ENCODE measurements at places on chromosomes 7 and 10.

DNA sequence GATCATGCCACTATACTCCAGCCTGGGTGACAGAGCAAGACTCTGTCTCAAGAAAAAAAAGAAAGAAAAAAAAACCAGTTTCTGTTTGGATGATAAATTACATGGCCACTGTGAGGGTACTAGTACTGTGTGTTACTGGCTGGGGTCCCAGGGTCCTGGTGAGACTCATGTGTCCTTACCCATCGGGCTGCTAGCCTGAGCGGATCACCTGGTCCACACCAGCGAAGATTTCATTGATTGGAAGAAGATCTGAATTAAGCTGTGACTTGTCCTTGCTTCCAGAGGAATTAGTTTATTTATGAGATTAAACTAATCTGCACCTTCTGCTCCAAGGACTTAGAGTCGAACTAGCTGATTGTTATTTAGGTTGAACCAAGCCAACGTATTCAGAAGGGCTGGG lies 40.0 kb upstream of the BAMBI start:
- no peak overlapping the region for H3K4me3 ChIP-seq
- no peaks in the 10 kb centered on the region for H3K27me3 ChIP-seq
- no peaks in the 10 kb centered on the region for H3K36me3 ChIP-seq
- no peak for DNase-seq
- no peak overlapping the region for H3K27ac ChIP-seq
- no peaks in the 10 kb centered on the region for H3K4me1 ChIP-seq

DNA sequence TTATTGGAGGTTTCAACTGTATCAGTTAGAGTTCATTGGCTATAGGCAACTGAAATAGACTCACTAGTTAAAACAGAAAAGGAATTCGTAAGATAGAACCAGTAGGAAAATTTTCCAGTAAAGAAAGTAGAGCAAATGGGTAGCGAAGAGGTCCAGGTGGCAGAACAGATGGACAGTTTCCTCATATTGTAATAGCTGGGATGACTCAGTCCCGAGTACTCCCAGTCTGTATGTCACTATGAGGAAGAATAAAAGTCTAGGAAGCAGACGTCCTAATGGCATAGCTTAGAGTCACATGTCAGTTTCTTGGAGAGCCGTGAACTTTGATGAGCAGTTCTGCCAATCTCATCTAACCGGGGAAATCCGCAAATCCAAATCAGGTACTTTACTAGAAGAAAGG lies 95.3 kb downstream of the RNF32 start:
- H3K27ac ChIP-seq = no peak overlapping the region
- no peak for DNase-seq
- no peaks in the 10 kb centered on the region for H3K27me3 ChIP-seq
- H3K4me1 ChIP-seq = peaks cover 1% of the 10 kb centered on the region

DNA sequence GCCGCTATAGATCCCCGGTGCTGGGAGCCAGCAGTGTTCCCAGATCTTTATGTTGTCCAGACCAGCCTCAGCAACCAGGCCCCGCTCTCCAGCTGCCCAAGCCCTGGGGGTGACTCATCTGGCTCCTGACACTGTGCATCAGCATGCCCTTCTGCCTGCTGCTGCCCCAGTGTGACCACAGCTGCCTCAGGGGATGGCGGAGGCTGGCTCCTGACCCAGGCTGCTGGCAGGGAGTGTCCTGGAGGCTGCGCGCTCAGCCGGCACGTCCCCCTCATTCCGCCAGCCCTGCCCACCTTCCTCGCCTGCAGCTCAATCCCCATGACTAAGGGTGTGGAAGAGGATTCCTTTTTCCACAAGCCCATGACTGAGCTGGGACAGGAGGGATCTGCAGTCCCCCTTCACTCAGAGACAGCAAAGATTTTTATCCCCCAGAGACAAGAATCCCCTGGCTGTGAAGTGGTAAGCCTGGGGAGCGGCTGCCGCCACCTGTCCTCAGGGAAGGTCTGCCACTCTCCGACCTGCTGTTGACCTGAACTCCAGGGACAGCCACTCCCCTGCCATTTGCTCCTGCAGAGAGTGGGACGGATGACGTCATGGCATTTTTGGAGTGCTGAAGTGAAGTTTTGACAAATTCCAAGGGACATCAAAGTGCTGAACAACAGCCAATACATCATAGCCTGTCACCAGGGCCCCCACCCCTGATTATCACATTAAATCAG lies 182.8 kb upstream of the BMPER start:
- peaks cover 6% of the 10 kb centered on the region for H3K4me1 ChIP-seq
- DNase-seq = no peak
- no peaks in the 10 kb centered on the region for H3K36me3 ChIP-seq

DNA sequence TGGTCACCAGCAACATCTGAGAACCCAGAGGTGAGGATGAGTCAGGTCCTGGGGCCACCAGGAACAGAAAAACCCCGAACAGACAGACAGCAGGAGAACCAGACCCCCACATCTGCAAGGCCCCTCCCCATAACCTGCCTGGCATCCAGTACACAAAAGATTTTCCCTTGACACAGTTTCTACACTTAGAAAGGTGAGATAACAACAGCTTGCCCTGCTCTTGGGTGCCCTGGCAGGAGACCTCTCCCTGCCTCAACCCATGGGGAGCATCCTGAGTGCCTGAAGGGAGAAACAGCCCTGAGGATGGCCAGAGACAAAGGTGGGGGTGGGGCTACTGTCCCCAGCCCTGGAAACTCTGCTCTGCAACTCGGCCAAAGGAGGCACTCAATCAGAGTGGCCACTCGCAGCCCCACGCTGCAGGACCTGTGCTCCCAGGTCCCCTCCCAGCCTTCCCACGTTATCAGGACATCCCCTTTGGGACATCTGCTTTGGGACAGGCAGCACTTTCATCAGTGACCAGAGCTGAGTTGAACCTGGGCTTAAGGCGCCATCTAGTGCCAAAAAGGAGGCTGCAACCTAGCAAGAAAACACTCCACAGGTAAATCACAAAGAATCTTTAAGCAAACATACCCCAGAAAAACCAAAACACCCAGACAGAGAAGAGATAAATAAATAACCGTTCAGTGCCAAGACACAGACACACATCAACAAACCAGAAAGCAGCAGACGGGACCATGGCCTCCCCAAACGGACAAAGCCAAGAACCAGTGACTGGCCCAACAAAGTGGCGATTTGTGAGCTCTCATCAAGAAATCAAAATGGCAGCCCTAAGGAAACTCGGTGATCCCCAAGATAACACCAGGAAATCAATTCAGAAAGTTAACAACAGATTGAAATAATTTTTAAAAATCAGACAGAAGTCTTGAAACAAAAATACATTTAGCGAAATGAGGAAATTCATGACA lies 233.7 kb downstream of the PTPRN2 start:
- no peaks in the 10 kb centered on the region for H3K4me1 ChIP-seq
- no peak overlapping the region for H3K27ac ChIP-seq
- no peaks in the 10 kb centered on the region for H3K27me3 ChIP-seq
- DNase-seq = no peak
- no peak overlapping the region for H3K4me3 ChIP-seq

DNA sequence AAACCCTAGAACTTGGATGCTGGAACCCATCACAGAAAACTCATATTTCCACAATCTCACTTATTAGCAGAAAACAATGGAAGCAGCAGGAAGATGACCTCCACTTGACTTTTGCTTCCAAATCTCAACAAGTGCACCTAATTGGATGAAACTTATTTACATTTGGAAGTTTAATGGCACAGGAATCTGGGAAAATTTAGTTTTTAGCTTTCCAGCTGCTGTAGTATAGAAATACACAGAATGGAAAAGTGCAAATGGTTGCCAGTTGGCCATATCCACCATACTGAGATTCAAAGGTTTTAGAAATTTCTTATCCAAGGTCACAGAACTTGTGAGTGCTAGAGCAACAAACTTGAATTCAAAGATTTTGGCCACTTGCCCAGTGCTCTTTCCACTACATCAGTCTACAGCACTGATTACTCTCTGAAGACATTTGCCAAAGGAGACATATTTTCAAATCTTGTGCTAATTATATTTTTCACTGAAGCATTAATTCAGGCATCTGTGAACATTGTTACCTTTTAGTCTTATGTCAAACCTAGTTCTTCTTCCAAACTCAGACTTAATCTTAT lies 9.3 kb upstream of the AHR start:
- H3K27me3 ChIP-seq = no peaks in the 10 kb centered on the region
- no peaks in the 10 kb centered on the region for H3K4me1 ChIP-seq
- no peak for DNase-seq
- no peak overlapping the region for H3K27ac ChIP-seq
- H3K36me3 ChIP-seq = no peaks in the 10 kb centered on the region
- no peak overlapping the region for H3K4me3 ChIP-seq

DNA sequence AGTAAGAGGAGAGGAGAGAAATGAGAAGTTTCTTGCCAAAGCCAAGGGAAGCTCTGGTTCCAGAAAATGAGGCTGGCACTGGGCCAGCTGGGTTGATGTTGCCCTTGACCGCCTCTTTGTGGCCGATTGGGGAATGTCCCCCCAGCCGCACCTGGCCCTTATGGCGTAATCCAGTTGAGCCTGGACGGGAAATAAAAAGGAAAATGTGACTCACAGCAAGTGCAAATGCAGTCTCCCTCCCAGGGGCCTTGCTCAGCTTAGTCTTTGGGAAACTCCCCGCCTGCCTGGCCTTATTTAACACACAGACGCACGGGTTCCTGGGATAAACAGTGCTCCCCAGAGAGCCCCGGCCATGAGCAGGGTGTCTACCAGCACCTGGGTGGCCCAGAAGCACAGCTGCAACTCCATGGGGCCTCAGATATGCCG lies 174.8 kb downstream of the KIAA1217 start:
- no peaks in the 10 kb centered on the region for H3K4me1 ChIP-seq
- H3K27me3 ChIP-seq = no peaks in the 10 kb centered on the region
- peak; percentile 55 for DNase-seq

- H3K4me1 ChIP-seq = no peaks in the 10 kb centered on the region
- H3K36me3 ChIP-seq = no peaks in the 10 kb centered on the region
- H3K27me3 ChIP-seq = no peaks in the 10 kb centered on the region
These were observed 531.3 kb downstream of the ATRNL1 start for GRCh38 chr10:115624448-115624847.

DNA sequence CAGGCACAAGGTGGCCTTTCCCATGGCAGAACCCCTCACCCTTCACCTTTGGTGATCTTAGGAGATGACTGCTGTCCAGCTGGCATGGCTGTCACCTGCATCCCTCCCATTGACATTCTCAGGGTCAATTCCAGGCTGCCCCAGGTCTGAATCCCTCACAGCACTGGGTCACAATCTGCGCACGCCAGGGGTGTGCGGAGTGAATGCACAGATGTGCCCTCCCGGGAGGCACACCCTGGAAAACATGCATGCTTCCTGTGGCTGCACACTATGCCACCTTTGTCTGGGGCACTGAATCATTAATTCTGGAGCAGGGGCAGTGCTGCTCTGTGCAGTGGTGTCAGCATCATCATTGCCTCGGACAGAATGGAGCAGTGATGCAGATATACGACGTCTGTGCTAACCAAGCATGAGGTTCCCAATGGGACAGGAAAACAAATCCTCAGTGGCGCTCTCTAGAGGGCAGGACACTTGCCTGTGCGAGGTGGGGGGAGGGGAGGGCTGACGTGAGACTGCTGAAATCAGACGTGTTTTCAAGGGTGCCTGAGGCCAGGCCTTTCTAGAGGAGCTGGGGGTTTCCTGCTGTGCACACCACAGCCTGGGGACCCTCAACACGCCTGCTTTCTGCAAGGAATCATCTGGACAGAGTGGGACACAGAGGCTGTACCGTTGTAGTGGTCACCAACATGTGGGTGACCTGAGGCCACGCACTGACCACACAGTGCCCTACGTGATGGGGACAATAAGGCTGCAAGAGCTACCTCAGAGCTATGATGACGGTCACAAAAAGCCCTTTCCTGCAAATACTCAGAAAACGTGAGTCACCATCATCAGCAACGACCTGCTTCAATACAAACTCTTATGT lies 77.9 kb downstream of the HIPK2 start:
- no peaks in the 10 kb centered on the region for H3K36me3 ChIP-seq
- no peaks in the 10 kb centered on the region for H3K27me3 ChIP-seq
- H3K4me3 ChIP-seq = no peak overlapping the region
- DNase-seq = no peak
